CD4-positive, alpha-beta memory T cell (primary cell): ENCODE measurements at places on chromosomes 1 and 21. TPM values are rescaled to one million over a fixed set of nuclear protein-coding genes. Genes with fewer than 3 reads are reported as not detected.

Gene TRIM46
- 8.5 TPM for total RNA-seq

Gene SERPINC1
- total RNA-seq = not detected

Gene CTSS
- total RNA-seq = 119 TPM

Gene AKIRIN1
- 79.6 TPM for total RNA-seq

Gene C1orf53
- total RNA-seq = not detected

Gene ALPL
- total RNA-seq = not detected

- H3K36me3 ChIP-seq = no peaks in the 10 kb centered on the region
- H3K27ac ChIP-seq = no peak overlapping the region
- H3K4me1 ChIP-seq = no peaks in the 10 kb centered on the region
These were observed 48.2 kb downstream of the CYP2J2 start for GRCh38 chr1:59878370-59878769.

DNA sequence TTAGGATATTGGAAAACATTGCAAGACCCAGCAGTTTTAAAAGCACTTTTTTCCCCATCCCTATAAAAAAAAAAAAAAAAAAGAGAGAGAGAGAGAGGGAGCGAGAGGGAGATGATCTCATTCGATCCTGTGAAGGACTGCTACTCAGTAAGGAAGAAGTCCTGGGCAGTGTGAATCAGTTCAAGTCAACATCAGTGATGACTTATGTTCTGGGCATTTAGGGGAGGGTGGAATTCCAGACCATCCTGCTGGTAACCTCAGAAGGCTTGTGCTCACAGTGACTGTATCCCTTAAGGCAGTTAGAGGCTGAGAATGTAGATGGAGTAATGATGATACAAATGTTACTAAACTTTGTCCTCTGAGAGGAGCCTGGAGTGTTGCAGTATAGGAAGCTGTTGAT, 151.4 kb downstream of the TGFB2 start:
- no peak for DNase-seq
- no peak overlapping the region for H3K27ac ChIP-seq
- no peaks in the 10 kb centered on the region for H3K4me1 ChIP-seq
- no peaks in the 10 kb centered on the region for H3K36me3 ChIP-seq
- H3K27me3 ChIP-seq = no peaks in the 10 kb centered on the region
- no peak overlapping the region for H3K4me3 ChIP-seq

- H3K27me3 ChIP-seq = no peaks in the 10 kb centered on the region
- H3K4me3 ChIP-seq = no peak overlapping the region
- no peaks in the 10 kb centered on the region for H3K4me1 ChIP-seq
- H3K27ac ChIP-seq = no peak overlapping the region
These were observed 34.6 kb upstream of the RRP15 start for GRCh38 chr1:218250492-218250891.

DNA sequence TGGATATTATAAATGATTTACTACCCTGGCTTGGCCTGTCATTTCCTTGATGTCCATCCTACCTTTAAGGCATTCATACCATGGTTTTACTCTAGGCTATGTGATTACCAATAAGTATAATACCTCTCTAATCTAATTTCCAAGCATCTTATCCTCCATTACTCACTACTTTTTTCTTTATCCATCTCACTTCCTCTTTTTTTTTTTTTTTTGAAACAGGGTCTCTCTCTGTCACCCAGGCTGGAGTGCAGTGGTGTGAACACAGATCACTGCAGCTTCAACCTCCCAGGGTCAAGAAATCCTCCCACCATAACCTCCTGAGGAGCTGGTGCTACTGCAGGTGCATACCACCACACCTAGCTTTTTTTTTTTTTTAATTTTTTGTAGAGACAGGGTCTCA, 39.9 kb downstream of the INKA2 start:
- no peak overlapping the region for H3K27ac ChIP-seq
- peaks cover 1% of the 10 kb centered on the region for H3K4me1 ChIP-seq

DNA sequence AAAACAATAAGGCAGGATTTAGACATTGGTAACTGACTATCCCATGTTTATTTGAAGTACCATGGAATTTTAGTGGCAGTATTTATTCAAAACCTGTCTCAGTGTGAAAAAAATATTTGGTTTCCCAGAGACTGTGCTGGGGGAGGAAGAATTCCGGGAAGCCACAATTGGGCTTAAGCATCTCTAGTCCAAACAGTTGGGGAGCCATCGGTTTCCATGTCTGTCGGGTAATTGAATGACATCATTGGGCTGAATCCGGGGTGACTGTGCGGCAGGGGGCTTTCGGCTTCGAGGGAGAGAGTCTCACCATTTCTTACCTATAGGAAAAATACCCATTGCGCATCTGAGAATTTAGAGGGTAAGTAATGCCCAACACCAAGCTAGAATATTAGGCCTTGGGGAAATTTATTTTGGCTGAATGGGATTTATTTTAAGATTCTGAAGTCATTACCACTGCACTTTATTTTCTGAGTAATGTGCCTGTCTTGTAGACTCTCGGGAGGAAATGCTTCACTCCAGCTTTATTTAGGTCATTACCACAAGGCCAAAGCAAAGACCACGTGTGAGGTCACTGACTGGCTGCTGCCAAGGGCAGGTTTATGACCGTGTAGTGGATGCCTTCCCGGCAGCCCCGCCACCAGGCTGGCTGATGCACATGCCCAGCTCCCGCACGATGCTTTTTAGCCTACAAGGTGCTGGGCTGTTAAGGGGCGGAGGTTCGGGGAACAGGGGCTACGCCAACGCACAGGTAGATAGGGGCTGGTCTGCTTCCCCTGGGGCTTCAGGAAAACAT, 23.1 kb upstream of the UMODL1 start:
- no peak overlapping the region for H3K4me3 ChIP-seq
- no peaks in the 10 kb centered on the region for H3K27me3 ChIP-seq
- no peaks in the 10 kb centered on the region for H3K36me3 ChIP-seq
- H3K27ac ChIP-seq = no peak overlapping the region
- H3K4me1 ChIP-seq = peaks cover 5% of the 10 kb centered on the region

DNA sequence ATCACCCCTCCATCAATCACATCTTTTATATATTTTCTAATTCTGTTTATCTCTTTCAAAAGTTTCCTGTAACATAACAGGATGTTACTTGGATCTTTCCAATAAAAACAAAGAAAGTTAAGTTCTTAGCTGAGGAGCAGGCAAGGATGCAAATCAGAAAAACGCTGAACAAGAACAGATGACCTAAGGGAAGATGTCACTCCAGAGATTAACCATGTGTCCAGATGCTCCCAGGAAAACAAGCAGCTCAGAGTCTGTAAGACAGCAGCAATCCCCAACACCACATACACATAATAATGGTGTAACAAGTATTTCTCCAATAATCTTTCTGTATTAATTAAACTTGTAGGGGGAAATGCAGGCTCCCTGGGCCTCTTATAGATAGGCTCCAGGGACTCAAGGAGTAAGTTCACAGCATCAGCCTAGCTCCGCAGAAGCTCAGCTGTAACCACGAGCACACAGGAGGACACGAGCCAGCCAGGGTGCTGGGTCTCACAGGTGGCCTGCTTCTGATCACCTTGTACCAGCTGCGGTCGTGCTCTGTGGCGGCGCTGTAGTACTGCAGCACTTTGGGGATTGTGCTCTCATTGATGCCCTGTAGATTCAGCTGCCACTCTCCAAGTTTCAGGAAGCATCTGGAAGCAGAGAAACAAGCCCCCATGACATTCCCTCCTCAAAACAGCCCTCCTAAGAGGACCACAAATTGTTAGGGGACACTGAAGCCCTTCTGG, 33.1 kb upstream of the EXOSC10 start:
- H3K36me3 ChIP-seq = peaks cover 65% of the 10 kb centered on the region
- H3K4me3 ChIP-seq = no peak overlapping the region
- no peak for DNase-seq

GRCh38 chr1:227797144-227797543, 18.3 kb upstream of the PRSS38 start:
- no peaks in the 10 kb centered on the region for H3K4me1 ChIP-seq
- no peak for DNase-seq
- H3K27ac ChIP-seq = no peak overlapping the region
- H3K36me3 ChIP-seq = no peaks in the 10 kb centered on the region

DNA sequence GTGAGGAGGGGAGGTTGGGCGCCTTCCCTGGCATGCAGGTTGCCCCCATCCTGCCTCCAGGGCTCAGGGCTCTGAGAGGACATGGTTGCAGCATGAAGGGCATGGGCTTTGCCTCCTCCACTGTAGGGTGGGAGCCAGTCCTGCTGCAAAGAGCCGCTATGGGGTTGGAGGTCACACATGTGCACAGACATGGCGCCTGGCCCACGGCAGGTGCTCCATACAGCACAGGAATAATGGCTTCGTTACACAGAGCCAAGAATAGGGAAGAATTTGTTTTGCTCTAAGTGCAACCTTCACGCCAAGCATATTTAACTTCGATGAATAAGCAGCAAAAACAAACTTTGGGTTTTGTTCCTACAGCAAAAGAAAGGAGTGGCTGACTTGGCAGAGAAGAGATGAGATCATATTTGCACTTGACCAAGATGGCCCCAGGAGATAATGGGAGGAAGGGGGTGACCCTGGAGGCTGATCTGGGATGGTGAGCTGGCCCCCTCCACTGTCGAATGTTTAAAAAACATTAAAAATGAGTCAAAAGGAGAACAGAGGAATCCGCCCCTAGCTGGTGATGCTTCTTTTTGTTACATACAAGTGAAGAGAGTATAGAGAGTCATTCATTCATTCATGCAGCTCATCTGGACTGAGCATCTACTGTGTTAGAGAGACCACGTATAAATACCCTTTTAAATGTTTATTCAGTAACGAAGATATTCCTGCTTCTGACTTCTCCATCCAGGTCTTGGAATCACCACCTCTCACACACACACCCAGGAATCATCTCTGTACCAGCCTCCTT, 12.4 kb upstream of the C2CD2 start:
- no peak overlapping the region for H3K4me3 ChIP-seq
- no peaks in the 10 kb centered on the region for H3K36me3 ChIP-seq
- DNase-seq = no peak
- no peak overlapping the region for H3K27ac ChIP-seq
- no peaks in the 10 kb centered on the region for H3K4me1 ChIP-seq

GRCh38 chr1:197771386-197771785, 3.9 kb downstream of the DENND1B start:
- DNase-seq = no peak
- H3K4me3 ChIP-seq = no peak overlapping the region
- H3K4me1 ChIP-seq = peaks cover 74% of the 10 kb centered on the region
- no peaks in the 10 kb centered on the region for H3K27me3 ChIP-seq
- H3K36me3 ChIP-seq = no peaks in the 10 kb centered on the region
- H3K27ac ChIP-seq = no peak overlapping the region

GRCh38 chr1:53728702-53729455, 10.1 kb downstream of the GLIS1 start:
- DNase-seq = no peak
- H3K36me3 ChIP-seq = no peaks in the 10 kb centered on the region
- no peak overlapping the region for H3K4me3 ChIP-seq
- no peaks in the 10 kb centered on the region for H3K27me3 ChIP-seq

GRCh38 chr1:88228114-88228513, 456.0 kb upstream of the PKN2 start:
- DNase-seq = no peak
- no peaks in the 10 kb centered on the region for H3K4me1 ChIP-seq
- no peaks in the 10 kb centered on the region for H3K36me3 ChIP-seq
- H3K4me3 ChIP-seq = no peak overlapping the region
- H3K27ac ChIP-seq = no peak overlapping the region
- H3K27me3 ChIP-seq = no peaks in the 10 kb centered on the region

- no peaks in the 10 kb centered on the region for H3K4me1 ChIP-seq
- DNase-seq = no peak
- H3K27ac ChIP-seq = no peak overlapping the region
These were observed 80.8 kb upstream of the JUN start for GRCh38 chr1:58864654-58865053.

GRCh38 chr1:195791796-195792195, 816.4 kb downstream of the KCNT2 start:
- no peak for DNase-seq
- H3K4me3 ChIP-seq = no peak overlapping the region

DNA sequence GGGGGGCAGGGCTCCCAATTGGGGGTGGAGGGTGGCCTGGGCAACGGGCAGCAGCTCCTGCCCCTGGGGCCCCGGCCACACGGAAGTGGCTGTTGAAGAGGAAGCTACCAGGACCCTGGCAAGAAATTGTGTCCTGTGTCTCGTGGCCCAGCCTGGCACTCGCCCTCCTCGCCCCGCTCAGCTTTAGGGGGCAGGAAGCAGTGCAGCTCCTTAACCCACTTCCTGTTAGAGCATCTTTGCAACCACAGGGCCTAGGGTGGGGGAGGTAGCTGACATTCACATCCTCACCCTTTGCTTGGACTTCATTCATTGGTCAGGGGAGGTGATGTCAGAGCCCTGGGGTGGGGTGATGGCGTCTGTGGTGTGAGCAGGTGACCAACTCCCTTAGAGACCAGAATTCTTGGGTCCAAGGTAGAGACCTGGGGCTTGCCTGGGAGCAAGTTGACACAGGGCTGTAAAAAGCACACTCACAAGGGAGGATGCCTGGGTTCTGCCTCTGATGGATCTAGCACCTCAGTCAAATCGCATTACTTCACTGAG, at the start of gene ARHGAP30:
Gene ARHGAP30, minus strand, starts transcription at position 161 of the 540 bp plus-strand sequence. CDS start 267 bp downstream, outside the sequence.
- H3K4me1 ChIP-seq = peaks cover 50% of the 10 kb centered on the region
- peak within 1 kb of the TSS; percentile 93 for H3K27ac ChIP-seq
- no peaks in the 10 kb centered on the region for H3K27me3 ChIP-seq

GRCh38 chr1:23118957-23119792, 49.5 kb downstream of the LUZP1 start:
- H3K27ac ChIP-seq = peak overlapping the region; percentile 60
- no peaks in the 10 kb centered on the region for H3K27me3 ChIP-seq
- H3K36me3 ChIP-seq = no peaks in the 10 kb centered on the region
